Stimulated activated CD8-positive, alpha-beta memory T cell treated with anti-CD3 and anti-CD28 coated beads, Interleukin-4, amount 100 ng/mL, for 24 hours (primary cell): ENCODE measurements at places on chromosomes 16 and 17.

- DNase-seq, result no peak
Measured at GRCh38 chr16:918068-918467, 52.7 kb downstream of the LMF1 start.

- no peak for DNase-seq
Measured at GRCh38 chr17:40338058-40338457, 26.5 kb downstream of the GJD3 start.

GRCh38 chr16:8716592-8716991 is 42.2 kb downstream of the ABAT start:
- no peak for DNase-seq

DNA sequence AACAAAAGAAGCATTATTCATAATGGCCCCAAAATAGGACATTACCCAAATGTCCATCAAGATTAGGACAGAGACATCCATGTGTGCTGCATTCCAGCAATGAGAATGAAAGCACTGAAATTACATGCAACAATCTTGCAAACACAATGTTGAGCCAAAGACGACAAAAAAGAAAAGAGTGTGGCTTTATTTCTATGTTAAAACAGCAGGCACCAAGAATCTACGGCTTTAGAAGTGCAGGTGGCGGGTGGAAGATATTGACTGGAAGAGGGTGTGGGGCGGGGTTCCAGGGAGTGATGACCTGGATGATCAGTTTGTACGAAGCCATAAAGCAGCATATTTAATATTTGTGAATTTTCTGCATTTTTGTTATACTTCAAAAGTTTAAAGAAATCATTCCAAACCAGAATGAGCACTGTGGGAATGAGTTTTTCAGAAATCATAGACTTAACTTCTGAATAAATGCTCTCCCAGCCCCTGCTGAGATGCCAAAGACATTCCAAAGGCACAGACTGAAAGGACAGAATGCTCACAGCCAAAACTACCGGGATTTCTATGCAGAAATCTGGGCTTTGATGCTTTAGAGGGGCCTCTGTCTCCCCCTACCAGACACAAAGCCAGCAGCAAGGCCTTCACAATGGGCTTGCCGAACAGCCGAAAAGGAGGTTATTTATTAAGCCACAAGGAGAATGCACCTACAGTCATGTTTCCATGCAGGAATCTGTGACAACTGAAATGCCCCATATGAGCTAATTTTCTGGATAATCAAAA is 361.6 kb downstream of the GRIN2A start:
- no peak for DNase-seq

- no peak for DNase-seq
Measured at GRCh38 chr16:11114366-11115164, 141.4 kb downstream of the SOCS1 start.

- DNase-seq, result no peak
Measured at GRCh38 chr17:32482568-32483320, 4.0 kb upstream of the CDK5R1 start.

DNA sequence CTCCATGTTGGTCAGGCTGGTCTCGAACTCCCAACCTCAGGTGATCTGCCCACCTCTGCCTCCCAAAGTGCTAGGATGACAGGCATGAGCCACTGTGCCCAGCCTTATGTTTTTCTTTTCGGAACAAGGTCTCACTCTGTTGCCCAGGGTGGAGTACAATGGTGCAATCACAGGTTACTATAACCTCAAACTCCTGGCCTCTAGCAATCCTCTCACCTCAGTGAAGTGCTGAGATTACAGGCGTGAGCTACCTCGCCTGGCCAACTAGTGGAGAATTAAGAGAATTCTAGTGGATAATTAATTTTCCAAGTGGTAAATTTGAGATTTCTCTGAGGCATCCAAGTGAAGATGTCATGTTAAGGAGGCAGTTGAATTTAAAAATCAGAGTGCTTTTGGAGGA is 2.9 kb upstream of the FBXO47 start:
- DNase-seq, result no peak

GRCh38 chr16:86044241-86044671 is 145.3 kb downstream of the IRF8 start:
- peak; percentile 37 for DNase-seq

DNA sequence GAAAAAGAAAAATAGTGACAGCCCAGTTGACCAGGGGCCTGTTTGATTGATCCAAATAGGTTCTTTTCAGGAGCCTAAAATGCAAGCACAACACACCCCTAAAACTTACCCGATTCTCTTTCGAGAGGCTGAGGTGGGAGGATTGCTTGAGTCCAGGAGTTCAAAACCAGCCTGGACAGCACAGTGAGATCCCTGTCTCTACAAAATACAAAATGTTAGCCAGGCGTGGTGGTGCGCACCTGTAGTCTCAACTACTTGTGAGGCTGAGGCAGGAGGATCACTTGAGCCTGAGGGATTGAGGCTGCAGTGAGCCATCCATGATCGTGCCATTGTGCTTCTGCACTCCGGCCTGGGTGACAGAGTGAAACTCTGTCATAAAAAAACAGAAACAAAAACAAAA is 1.5 kb upstream of the KIF19 start:
- DNase-seq, result no peak

GRCh38 chr17:40794466-40794865 is 5.3 kb downstream of the KRT28 start:
- no peak for DNase-seq

DNA sequence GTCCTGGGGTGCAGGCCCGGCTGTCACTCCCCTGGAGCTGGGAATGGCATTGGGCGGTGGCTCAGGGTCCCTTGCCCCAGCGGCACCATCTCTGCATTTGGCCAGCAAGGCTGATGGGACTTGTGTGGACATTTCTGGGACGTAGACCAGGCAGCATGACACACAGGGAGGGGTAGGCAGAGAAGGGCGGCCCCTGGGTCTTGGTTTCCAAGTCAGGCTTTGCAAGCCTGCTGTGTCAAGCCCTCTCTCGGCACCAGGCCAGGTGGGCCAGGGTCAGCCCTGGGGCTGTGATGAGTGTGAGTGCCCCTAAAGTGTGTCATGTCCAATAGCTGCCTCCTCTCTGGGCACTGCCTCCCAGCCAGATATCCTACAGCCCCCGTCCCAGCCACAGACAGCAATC is 335.2 kb downstream of the SEC14L1 start:
- no peak for DNase-seq

GRCh38 chr16:80208015-80208414 is 332.8 kb upstream of the DYNLRB2 start:
- DNase-seq, result no peak

GRCh38 chr17:68599091-68599490 is 2.1 kb downstream of the FAM20A start:
- DNase-seq, result no peak

- DNase-seq, result no peak
Measured at GRCh38 chr17:77649717-77650211, 308.7 kb upstream of the TNRC6C start.

DNA sequence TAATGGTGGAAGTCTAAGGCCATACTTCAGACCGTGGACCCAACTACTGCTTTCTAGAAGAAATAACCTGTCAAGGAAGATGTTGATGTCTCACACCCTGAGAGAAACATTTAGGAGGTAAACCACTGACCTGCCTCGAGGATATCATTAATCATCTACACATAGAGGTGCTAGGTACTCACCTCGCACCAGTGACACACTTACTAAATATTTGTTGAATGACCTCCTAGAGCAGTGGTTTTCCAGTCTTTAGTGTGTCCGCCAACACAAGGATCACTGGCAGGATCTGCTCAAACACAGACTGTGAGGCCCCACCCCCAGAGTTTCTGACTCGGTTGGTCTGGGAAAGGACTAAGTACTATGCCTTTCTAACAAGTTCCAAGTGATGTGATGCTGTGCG is 197.4 kb upstream of the CACNG5 start:
- DNase-seq, result no peak

- no peak for DNase-seq
Measured at GRCh38 chr16:81502396-81503070, 57.9 kb downstream of the CMIP start.

- DNase-seq, result no peak
Measured at GRCh38 chr17:7555320-7555948, 3.1 kb upstream of the TNFSF13 start.

GRCh38 chr17:62981933-62982332 is 15.9 kb downstream of the TANC2 start:
- DNase-seq, result no peak

DNA sequence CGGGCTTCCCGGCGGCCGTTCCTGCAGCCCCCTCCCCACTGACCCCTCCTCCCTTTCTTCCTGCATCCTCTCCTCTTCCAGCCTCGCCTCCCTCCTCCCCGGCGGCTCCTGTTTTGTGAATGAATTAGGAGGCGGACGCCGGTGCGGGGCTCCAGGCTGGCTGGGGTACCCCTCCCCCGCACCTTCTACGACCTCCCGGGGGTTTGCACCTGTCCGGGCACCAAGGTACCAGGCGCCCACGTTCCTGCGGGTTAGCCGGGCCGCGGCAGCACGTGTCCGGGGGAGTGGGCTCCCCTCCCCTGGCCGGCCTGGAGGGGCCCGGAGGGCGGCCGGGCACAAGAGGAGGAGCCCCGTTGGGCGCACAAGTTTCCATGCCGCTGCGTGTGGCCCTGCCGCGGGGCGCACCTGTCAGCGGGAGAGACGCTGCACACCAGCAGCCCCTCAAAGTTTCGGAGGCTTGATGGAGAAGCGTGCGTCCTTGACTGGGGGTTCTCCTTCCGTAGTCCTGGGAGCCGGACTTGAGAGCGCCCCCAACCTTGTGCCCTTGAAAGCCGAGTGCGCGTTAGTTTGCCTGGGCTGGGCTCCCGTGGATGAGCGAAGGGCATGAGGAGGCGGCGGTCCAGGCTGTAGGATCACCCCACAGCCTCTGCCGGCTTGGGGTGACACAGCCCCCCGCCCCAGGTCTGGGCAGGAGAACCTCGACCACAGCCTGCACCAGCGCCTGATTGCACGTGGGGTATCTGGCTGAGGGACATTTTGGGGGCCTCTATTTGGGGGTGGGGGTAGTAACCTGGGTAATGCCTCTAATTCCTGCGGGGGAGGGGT is 1.2 kb downstream of the HAS3 start:
- no peak for DNase-seq

DNA sequence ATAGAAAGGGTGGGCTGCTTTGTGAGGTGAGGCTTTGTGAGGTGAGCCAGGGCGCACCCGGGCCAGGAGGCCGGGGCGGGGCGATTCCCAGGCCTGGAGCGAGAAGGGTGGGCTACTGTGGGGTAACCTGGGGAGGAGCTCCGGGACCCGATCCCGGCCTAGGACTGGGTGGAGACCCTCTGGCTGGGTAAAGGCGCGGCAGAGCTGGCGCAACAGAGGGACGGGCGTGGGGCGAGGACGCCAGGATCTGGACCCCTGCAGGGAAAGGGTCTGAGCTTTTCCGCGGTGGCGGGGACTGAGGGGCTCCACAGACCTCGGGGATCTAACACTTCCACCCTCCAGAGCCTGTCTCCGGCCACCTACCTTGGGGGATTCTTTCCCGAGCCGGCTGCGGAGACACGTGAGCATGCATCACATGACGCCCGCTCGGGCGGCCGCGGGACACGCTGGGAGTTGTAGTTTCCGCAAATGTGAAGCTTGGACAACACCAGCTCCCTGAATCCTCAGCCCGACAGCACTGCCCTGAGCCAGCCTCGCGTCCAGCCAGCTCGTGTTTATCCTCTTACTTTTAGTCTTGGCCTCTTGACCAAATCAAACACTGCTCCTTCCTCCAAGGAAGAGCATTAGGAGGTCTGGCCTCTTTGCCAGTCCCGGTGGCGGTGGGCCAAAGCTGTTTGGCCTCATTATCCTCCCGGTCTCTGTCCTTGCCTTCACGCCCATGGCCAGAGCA is at the start of gene SLC38A7:
Gene SLC38A7 (minus strand): TSS at position 417 of the 730 bp plus-strand sequence. CDS start 4,644 bp downstream, outside the sequence.
- DNase-seq, result peak; percentile 67

- no peak for DNase-seq
Measured at GRCh38 chr17:18038149-18038850, 668 bp downstream of the ATPAF2 start.

DNA sequence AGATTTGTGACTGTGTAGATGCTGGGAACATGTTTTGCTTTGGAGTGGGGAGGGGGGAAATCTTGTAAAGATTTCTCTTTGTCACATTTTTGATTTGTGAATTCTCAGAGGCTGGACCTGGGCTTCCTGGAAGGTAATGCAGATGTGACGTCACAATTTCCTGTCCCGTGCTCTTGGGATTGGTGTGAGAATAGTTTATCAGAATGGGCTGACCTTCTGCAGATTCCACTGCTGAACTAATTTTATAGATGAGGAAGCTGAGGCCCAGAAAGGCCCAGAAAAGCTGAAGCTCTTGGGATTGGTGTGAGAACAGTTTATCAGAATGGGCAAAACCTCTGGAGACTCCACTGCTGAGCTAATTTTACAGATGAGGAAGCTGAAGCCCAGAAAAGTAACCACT is 34.0 kb downstream of the HS3ST3B1 start:
- DNase-seq, result no peak

DNA sequence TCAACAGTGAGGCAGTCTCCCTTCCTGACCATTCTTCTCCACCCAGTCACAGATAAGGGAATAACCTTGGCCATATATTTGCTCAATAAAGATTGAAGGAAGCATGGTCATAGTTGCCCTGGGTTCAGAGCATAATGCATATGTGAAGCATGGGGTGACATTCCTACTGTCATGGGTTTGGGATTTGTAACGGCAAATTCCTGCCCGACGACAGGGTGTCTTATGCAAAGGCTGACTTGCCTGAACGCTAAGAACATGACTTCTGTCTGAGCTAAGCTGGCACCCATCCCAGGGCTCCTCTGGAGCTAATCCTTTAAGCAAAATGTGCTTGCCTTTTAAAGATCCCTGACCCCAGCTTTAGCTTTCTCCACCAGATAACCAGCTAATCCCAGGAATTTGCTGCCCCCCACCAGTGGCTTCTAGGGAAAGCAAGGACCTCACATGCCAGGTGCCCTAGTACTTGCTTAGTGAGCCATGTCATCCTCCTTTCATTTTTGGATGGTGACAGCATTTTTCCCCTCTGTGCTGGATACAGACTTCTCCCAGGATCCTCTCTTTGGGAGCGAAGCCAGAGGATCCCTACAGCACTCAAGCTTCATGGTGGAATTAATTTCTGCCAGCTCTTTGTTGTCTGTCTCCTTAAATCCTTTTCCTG is 11.7 kb downstream of the SLC7A6OS start:
- no peak for DNase-seq

- no peak for DNase-seq
Measured at GRCh38 chr17:6995500-6996255, at the start of gene ALOX12. TSS of gene ALOX12 (plus strand) at chr17:6996049. CDS start at chr17:6996118, 69 bp downstream.

- no peak for DNase-seq
Measured at GRCh38 chr17:59776577-59776976, 69.1 kb downstream of the VMP1 start.

GRCh38 chr16:87210894-87211293 is 106.3 kb downstream of the C16orf95 start:
- DNase-seq, result no peak

DNA sequence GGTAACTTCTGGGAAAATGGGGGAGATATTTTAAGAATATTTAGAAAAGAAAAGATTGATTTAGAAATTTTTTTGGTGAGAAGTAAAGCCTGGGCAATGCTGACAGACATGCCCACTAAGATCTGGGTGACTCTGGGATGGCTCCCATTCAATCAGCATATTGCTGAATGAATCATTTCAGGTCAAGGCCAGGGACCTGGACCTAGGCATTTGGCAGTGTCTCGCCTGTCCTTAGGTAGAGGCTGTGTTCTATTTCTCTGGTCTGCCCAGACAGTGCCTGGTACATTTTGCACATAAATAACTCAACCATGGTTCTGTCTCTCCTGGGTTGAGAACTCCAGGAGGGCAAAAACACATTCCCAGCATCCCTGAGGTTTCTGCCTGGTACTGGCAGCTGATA is 39.9 kb downstream of the SMPD3 start:
- no peak for DNase-seq
